ENCODE measurements at places on chromosomes 12 and 14.

DNA sequence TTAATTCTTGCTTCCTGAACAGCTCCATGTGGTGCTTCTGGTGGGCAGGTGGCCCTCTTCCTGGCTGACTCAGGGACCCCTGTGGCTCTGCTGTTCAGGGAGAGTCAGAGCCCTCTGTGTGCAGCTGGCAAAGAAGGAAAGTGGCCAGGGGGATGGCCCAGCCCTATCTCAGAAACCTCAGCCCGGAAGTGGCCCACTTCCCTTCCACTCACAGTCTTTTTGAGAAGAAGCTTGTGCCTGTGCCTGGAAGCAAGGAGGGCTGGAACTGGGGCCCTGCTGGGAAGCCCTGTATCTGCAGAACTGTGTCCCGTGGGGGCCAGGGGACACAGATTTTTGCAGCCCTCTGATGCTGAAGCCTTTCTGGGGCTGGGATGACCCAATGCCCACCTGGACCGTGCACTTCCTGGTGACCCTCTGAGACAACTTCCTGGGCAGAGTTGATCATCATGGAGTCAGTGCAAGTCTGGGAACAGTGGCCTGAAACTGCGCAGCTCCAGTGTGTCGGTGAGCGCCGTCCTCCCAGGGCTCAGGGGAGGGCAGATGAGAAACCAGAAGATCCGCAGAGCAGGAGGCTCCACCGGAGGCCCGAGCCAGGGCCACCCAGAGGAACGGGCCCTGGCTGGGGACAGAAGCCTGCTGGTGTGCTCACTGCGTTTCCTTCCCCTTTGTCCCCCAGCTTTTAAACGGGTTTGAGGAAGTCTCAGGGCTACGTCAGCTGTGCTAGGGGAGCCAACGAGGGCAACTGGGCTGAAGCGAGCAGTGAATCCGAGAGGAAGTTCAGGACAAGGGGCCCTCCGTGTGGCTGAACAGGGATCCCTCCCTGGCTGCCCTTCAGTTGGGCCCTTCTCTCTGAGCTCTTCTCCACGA is 217.4 kb upstream of the RTL1 start:
- peak; percentile 19 for DNase-seq

DNA sequence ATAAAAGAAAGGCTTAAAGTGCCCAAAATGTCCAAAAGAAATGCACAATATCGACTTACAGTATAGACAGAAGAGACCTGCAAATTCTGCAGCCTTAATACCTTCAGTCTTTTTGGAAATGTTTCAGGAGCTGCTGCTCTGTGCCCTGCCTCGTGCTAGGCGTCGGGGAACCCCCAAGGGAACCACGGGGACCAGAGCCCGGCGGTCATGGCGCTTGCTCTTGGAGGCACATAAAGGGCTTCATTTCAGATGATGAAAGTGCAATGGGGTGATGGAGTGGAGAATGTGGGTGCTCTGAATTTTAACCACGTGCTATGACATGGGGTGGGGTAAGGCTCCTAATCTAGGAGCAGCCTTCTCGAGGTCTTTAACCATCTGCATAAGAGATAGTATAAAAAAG is 14.8 kb upstream of the AACS start:
- DNase-seq: no peak

DNA sequence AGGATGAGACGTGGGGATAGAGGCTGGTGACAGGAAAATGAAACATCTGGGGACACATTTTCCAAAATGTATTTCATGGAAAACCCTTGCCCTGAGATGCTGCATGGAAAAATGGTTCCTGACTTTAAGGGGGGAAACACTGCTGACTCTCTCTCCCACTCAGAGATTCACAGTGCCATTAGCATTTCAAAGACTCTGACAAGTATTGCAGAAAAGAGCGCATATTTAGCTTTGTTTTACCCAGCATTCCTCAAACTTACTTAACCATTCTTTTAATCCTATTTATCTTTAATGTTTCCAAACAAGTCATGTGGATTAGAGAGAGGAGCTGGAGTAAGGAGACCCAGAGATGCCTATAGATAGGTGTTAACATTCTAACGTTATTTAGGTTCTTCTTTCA is 141.8 kb upstream of the DYRK2 start:
- no peak for DNase-seq

DNA sequence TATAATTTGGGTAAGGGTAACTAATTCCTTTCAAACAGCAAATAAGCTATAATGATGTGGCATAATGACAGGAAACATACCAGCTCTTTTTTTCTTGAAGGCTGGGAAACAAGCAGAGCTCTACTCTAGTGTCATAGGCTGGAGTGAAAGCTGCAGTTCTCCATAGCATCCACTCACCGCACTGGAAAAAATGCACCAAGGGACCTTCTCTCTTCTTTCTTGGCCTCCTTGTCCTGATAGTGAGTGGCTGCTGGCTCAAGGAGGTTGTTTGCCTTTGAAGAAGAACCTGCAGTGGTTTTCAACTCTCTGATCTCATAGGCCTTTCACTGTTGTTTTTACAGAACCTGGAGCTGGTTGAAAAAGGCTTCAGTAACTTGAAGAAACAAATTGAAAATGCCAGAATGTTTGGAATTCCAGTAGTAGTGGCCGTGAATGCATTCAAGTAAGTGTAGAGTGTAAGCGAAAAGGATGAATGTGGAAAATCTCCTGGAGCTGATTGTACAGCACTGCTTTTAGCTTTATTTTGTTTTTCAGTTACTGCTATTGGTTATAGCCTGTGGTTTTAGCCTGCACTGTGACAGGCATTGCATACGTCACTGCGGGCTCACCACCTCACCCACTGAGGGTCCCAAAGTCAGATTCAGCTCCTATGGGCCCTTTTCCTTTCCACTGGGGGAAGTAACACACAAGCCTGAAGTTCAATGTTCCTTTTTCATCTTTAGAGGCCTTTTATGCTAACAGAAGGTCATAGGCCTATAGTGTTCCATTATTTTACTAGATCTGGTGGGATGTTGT is 17.2 kb upstream of the AKAP5 start:
- no peak for DNase-seq

GRCh38 chr12:116384691-116385485 is 107.4 kb upstream of the MED13L start:
- no peak for DNase-seq

DNA sequence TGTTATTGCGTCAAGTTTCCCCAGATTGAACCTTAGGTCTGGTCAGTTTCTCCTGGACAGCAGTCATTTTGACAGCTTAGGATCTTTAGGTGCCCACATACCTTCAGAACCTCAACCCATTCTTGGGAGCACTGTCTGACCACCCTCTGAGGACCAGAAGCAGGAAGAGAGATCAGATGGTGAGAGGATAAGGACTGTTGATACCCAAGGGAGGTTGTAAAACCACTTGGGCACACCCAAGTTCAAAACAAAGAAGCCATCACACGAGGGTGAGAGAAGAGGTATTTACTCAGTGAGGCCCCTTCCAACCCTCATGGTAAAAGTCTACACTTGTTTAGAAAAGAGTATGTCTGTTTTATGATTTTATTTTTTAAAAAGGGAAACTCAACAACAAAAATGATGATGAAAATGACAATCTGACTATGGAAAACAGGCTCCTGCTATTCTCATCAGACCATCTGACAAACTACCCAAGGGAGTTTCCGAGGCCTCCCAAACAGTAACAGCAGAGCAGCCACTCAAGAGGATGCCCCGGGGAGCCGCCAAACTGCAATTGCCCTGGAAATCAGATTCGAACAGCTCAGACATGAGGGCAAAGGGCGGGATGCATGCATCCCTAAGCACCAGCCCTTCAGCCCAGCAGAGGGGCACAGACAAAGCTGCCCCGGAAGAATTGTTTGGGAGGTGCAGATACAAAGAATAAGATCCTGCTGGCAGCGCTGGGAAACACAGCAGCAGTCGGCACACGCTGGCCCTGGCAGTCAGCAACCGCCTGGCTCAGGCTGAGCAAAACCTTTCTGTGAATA is 162.6 kb upstream of the PLEKHG7 start:
- no peak for DNase-seq

- DNase-seq: peak; percentile 51
These were observed 136.4 kb upstream of the USP15 start for GRCh38 chr12:62123721-62124203.

GRCh38 chr14:72754949-72755348 is 139.0 kb downstream of the DPF3 start:
- no peak for DNase-seq

DNA sequence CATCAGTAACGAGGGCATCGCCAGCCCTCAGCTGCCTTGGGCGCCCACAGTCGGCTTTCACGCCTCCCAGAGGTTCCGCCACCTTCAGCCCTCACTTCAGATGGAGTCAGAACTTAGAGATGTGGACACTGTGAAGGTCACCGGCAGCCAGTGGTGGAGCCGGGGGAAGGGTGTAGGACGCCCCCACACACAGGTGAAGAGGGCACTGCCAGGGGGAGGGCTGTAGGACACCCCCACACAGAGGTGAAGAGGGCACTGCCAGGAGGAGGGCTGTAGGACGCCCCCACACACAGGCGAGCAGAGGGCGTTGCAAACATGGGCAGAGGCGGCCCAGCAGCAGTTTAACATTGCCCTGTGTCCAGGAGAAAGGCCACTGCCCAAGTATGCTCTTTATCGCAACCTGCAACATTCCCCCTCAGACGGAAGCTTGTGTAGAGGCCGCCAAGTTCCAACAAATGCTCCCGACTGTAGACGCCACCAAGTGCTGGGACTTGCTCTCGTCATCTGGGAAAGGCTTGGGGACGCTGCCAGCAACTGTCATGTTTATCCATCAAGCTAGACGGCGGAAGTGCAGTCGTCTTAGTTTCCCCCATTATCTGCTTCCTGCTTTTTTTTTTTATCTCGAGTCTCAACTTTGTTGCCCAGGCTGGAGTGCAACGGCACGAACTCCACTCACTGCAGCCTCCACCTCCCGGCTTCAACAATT is 4.9 kb upstream of the ANKLE2 start:
- DNase-seq: peak; percentile 85

DNA sequence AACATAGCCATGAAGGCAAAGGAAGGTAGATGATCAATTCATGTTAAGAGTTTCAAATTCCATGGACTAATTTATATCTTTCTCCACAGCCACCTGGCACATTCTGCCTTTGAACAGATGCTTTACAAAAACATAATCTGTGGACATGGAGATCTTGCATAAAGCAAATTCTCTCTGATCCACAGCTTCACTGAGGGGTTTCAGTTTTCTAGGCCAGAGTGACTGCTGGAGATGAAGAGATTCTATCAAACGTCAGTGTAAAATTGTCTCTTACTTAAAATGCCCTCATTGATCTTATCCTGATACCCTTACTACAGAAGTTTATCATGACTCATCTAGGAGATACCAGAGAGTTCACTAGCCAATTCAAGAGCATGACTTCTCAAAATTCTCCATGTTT is 291.6 kb downstream of the DAD1 start:
- DNase-seq: no peak

DNA sequence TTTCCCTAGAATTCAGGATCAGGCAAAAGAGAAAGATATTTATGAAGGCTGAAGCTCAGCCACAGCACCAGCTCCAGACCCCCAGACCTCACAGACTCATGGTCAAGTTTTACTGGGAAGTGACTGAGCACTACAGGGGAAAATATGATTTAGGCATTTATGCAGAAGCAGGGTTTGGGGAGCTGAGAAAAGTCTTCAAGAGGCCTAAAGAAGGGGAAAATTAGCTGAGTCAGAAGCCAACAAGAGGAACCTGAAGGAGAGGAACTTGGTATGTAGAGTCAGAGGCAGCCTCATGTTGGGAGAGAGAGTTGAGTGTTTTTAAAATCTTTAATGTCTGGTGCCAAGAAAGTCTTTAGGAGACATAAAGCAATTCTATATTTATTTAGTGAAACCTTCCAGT is 63.0 kb downstream of the FOS start:
- no peak for DNase-seq

- DNase-seq: peak; percentile 73
These were observed 99.1 kb upstream of the MED13L start for GRCh38 chr12:116376354-116377193.

DNA sequence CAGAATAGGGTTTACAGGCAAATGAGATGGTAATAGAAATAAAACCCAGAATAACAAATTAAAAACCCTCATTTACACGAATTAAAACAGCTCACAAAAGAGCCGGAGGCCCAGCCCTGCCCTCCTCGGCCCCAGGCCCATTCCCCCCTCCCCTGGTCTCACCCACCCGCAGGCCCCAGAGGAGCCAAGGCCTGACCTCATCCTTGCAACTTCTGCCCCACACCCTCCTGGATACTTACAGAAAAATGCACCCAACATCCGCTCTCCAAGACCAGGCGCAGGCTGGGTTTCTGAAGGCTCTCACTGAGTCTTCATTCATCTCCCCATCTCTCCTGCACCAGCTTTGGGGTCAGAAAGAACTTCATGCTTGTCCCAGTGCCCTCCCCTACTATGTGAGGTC is 16.2 kb upstream of the VSX2 start:
- DNase-seq: no peak

GRCh38 chr12:119676573-119676972 is 8.6 kb downstream of the PRKAB1 start:
- no peak for DNase-seq

DNA sequence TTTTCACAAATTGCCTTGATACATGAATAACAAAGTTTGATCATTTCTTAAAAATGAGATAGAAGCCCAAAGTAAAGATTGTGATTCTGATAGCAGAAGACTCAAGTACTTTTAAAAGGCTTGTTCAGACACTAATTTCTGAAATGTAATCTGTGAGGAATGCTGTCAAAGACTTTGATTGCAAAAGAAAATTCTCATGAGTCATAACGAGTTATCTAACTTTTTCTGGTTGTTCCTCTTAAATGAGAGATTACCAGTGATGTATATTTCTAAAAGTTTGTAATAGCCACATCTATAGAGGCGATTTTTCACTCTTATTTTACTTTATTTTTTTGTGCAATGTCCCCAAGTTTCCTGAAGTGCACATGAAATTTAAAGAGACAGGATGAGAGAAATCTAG is 7.0 kb downstream of the PYGL start:
- no peak for DNase-seq

GRCh38 chr12:10122689-10123088 is 7.3 kb downstream of the CLEC7A start:
- no peak for DNase-seq

- DNase-seq: no peak
These were observed 56.6 kb upstream of the METAP2 start for GRCh38 chr12:95417372-95417771.

DNA sequence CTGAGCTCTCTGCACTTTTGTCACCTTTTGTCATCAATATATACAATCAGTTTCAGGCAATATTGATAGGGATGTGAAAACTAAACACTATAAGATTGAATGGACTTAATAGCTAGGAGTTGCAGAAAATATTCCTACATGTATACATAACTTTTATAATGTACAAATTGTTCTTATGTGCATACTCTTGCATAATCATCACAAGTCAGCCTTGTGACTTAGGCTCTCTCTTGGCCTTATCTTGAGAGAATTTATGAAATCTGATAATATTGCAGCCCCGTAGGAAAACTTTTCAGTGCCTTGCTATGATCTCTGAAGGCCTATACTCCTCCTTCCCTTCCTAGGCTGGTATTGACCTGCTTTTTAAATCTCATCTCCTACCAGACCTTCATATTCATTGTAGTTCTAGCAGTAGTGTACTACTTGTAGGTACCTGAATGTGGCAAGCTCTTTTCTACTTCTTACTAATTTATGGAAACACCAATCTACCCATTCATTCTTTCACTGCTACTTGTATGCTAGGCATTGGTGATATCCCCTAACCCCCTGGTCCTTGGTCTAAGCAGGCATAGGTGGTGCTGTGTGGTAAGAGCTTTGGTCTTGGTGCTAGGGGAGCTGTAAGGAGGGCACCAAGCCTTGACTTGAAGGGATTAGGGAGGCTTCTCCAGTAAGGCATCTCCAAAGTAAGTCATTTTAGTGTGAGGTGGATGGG is 100.0 kb downstream of the PRKCH start:
- DNase-seq: no peak

GRCh38 chr12:91127306-91127705 is 16.0 kb upstream of the LUM start:
- DNase-seq: no peak
